PC-9 (cell line): ENCODE measurements at places on chromosomes 2 and 18.

DNA sequence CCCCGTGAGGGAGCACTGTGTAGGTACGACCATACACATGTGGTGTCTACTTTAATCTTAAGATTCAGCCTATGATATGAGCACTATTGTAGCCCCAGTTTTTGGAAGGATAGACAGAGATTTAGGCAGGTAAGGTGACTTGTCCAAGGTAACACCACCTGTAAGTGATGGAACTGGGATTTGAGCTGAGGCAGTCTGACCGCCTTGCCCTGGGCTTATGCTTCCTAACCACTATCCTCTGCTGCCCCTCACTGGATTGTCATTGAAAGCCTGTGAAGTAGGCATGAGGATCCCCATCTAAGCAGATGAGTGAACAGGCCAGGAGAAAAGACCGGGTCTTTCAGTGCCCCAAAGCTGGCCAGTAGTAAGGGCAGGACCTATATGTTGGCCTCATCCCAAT is 343.8 kb downstream of the CYRIA start:
- DNase-seq, result no peak

DNA sequence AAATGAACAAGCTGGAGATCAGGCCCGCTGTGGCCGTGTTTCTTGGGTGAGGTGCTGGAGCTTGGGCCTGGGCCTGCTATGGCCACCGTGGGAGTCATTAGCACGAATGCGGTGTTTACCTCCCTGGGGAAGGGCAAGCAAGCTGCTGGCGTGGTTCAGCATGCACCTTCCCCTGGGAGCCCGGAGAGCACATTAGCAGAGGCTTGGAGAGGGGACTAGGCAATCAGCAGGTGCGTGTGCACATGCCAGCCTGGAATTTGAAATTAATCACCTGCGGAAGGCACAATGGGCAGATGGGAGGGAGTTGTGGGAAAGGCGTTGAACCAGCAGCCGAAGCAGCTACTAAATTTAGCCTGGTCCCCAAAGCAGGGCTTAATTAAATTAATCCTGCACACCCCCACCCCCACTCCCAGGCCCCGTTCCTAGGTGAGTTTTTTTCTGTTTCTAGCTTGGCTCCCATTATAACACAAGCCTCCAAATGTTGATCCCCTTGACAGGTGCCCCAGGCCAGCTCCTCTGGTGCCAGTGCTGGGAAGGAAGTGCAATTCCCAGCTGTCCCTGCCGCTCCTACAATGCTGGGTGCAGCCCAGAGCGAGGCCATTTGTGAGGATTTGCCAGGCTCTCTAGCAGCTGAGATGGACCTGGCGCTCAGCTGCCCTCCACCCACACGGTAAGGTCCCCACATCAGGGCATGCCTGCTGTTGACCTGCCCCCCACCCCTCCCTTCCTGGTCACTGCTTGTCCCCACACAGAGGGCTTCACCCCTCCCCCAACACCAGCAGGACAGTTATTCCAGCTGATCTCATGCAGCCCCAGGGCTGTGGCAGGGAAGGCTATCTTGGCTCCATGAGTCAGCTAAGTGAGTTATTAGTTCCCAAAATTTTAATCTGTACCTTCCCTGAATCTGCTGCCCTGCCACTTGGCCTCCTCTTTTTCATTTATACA is 115.0 kb downstream of the ZBTB7C start:
- DNase-seq, result no peak

DNA sequence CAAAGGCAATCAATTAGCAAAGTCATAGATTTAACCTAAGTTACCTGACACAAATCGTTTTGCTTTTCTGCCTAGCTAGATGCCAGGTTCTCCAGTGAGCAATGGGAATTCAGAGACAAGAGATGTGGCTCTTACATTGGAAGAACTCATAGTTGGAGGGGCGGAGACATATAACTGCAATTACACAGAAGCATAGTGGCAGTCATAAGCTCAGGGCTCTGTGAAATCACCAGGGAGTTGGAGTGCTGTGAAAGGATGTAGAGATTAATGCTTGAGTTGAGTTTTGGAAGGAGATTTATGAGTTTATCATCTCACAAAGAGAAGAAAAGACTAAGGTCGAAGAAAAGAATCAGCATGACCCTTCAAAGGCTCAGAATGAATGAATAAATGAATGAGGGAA is 457.2 kb upstream of the TRIB2 start:
- DNase-seq, result no peak

DNA sequence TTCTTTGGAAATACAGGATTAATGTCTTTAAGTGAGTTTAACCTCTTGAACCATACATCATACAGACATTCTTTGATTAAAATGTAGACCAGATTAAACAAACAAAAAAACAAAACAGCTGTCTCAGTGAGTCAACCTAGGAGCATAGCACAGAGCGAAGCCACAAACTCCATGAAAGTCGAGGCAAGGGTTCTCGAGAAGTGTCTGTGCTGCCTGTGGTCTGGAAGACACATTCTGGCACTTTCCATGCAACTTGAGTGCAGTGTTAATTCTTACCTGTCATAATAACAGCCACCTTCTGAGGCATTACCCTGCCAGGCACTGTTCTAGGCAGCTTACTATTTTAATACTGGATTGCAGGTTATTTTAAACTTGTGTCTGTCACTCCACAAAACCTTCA is 435.5 kb upstream of the MMADHC start:
- no peak for DNase-seq

DNA sequence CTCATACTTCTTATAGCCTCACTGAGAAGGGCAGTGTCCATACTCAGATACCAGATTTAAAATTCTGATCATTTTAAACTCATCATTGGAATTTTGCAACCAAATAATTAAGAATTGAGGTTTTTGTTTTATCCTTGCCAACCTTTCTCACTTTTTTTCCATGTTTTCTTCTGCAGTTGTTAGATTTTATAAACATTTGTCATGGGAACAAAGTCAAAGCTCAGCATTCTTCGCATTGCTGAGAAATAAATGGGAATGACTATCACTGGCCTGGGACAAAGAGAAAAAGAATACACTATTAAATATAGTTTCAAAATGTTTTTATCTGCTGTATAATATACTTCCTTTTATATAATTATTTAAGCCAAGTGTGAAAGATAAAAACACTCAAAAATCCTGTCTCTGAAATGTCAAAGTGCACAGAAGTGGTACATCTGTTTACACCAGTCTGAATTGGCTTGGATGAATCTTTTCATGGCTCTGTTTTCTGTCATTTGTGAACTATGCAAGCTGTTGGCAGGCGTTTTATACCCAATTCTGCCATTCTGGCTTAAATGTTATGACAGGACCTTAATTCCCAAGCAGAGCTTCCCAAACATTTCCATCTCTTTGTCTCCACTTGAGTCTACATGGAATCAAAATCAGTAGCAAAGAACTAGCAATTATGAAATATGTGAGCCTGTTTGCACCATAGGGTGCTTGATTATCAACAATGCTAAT is 249.3 kb upstream of the SYT4 start:
- no peak for DNase-seq

DNA sequence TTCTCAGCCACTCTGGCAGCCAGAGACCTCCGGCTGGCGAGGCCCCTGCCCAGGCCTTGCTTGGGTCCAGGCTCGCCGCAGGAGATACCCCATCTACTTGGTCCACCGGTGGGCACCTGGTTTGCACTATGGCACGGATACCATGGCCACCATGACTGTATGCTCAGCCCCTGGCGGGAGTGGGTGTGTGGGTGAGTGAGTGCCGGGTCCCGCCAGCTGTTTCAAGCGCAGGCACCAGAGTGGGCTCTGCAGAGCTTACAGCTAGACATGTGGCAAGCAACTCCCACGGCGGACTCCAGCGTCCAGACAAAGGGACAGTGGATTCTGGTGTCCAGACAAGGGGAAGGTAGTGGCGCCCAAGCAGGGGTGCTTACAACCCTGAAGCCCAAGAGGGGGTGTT is 1.4 kb downstream of the ATG4B start:
- no peak for DNase-seq

GRCh38 chr18:45856531-45856930 is 31.1 kb downstream of the SIGLEC15 start:
- DNase-seq, result no peak

DNA sequence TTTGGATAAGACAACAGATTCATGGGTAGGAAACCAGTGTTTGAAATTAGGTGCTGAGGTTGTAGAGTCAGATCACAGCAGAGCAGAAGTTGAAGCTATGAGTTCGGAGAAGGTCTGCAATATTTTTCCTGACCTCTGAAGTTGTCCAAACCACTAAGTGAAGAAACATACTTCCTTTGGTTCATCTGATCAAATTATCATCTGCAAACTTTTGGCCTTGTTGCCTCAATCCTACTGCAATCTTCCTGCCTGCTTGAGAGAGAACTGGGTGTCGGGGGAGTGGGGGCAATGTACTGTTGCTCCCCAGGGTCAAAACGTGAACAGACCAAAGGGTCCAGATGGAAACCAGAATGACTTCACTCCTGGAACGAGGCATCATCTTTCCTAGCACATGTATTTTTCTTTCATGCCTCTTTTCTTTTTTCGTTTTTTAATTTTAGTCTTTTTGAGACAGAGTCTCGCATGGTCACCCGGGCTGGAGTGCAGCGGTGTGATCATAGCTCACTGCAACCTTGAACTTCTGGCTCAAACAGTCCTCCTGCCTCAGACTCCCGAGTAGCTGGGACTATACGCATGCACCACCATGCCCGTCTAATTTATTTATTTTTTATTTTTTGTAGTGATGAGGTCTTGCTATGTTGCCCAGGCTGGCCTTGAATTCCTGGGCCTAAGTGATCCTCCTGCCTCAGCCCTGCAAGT is 42.7 kb downstream of the RAB31 start:
- peak; percentile 10 for DNase-seq

- DNase-seq, result no peak
These were observed 51.1 kb downstream of the COLEC12 start for GRCh38 chr18:449374-449773.

DNA sequence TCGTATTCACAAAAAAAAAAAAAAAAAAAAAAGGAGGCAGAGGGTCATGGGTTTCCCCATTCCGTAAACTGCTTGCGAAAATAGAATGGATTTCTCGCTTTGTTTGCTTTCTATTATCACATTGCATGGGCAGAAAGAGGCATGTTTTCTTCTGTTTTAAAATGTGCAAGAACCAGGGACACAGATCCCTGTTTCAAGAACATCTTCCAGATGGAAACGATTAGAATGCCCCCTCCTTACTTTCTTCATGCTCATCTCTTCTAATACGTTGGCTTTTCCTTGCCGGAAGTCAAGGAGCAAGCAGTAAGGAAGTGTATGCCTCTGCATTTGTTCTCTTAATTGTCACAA is 51.0 kb upstream of the ZNF516 start:
- no peak for DNase-seq

DNA sequence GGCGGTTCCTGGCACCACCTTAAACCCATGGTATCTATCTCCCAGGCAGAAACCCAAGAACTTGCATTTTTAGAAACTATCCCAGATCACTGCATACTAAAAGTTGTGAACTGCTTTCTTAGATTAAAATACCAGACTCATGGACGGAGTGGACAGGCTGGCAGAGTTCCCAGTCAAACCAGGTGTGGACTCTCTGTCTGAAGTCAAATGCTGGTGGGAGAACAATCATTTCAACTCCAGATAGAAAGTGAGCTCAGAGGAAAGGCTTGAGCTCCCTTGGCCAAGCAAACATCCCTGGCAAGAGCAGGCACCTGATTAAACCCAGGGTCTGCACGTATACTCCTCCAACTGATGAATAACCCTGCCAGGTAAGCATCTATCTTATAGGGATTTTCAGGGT is 19.5 kb downstream of the NXPH2 start:
- no peak for DNase-seq

DNA sequence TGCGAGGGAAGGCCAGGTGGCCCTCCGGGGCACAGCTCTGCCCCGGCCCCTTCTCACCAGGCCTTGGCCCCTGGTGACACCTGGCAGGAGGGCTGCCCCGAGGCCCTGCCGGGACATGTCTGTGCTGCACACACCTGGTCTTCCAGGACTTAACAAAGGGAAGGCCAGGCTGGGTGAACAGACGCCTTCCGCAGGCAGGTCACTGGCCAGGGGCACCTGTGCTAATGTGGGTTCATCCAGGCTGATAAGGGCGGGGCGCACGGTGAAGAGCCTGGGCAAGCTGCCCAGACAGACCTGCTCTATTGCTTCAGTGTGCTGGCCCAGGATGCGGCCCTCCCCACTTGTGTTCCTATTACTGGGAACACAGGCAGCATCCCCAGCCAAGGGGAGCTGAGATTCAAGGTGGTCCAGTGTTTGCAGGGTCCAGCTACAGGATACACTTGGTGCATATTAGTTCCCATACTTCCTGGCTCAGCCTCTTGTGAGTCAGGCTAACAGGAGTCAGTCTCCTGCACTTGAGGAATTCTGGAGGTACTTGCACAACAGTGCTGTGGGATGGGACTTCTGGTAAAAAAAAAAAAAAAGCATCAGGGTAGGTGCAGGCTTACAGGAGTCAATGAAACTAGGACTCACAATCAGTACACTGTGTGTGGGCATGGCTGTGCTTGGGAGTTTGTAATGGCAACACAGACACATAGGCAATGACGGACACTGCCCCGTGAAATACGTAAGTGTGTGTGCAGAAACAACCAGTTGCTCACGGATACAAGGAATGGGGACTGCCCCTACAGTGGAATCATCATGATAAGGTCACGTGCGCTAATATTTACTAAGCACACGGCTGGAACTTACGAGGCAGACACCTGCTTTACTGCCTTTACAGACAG is 261.4 kb downstream of the TWIST2 start:
- peak; percentile 75 for DNase-seq

DNA sequence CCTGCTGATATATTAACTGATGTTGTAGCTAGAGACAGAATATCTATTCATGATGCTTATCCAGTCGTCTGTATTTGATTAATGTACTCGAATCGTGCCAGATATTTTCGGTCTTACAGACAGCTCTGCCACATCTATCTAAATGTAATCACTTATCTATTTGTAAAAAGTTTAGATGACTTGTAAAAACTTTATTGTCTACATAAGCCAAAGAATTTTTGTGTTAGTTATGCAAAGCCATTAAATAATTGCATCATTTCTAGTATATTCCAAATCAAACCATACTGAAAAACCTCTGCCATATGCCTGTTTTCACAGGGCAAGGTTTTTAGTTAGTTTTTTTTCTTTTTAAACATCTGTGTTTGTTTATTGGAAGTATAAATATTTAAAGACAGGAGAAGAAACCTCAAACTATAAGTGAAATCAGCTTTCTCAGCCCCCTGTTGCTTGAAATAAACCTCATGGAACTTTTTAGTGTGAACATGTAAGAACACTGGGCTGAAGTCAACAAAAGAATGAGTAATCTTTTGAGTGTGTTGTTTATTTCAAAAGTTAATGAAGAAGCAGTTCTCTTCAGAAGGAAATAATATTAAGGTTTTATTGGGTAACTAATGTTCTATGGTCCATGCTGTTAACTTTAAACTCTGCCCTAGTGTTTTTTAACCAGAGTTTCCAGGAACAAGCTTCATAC is 657.6 kb upstream of the SYT4 start:
- DNase-seq, result no peak
